H9 (cell line): ENCODE measurements at places on chromosomes 3 and 15.
A peak's percentile ranks its signal among the peaks of the same experiment; 100 is the strongest.

DNA sequence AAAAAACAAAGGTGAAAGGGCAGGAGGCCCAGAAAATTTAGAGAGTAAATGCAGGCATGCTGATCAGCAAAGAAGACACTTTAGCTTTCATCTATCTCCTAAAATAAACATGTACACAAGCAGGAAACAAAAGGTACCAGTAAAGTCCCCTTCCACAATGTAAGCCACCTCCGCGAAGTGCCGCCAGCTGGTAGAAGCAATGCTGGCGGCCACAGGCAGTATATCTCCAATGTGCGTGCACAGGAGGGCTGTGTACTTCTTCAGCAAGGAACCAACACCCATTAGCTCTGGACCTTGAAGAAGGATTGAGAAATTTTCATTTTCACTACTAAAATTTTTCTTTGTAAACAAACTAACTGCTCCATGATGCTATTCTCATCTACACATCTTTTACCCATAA, 75.4 kb downstream of the HERC2 start:
- no peak for DNase-seq

GRCh38 chr3:120203621-120204020, 81.4 kb downstream of the GPR156 start:
- no peak for DNase-seq

- no peak for DNase-seq
Observed at GRCh38 chr3:124094496-124094895, 102.6 kb upstream of the ROPN1 start.

DNA sequence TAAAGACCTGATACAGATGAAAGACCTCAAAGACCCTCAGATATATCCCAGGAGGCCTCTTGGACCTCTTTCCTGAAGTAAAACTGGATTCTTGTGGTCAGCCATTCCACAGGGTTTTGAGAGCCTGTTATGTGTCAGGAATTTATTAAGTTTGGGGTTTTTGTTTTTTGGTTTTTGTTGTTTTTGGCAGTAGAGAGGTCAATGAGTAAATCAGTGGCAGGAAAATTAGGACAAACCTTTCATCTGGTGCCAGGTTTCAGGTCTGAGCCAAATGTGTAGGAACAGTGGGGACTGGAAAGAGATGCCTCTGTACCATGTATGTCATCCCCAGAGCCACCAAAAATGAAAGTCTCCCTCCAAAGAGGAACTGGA, 520.4 kb upstream of the MDFIC2 start:
- DNase-seq: no peak

GRCh38 chr3:149271669-149272068, 50.0 kb upstream of the CP start:
- no peak for DNase-seq

GRCh38 chr15:64246364-64247189, 83.8 kb upstream of the PPIB start:
- DNase-seq: peak; percentile 46

GRCh38 chr15:41861736-41862356, 23.2 kb downstream of the PLA2G4B start:
- DNase-seq: no peak

DNA sequence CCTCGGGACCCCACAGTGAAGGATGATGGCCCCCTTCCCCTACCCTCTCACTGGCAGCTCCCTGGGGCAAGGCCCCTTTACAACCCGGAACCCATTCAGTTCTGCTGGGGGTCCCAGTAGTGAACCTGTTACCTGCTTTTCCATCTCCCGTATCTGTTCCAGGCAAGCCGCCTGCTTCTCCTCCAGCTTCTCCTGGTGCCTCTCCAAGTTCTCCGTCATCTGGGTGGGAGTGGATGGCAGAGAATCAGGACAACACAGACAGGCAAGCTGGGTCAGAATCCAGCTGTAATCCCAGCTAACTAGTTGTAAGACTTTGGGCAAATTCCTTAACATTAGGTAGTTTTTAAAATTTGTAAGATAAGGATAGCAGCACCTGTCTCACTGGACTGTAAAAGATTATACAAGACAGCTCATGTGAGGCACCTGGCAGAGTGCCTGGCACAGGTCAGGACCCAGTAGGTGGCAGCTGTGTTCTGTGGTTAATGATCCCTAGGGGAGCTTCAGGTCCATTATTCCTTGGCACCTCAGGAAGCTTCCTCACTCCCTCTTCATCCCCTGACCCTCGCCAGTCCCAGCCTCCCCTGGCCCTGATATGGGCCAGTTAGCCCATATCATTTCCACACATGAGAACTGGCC, 6.4 kb upstream of the ANKRD63 start:
- DNase-seq: no peak

DNA sequence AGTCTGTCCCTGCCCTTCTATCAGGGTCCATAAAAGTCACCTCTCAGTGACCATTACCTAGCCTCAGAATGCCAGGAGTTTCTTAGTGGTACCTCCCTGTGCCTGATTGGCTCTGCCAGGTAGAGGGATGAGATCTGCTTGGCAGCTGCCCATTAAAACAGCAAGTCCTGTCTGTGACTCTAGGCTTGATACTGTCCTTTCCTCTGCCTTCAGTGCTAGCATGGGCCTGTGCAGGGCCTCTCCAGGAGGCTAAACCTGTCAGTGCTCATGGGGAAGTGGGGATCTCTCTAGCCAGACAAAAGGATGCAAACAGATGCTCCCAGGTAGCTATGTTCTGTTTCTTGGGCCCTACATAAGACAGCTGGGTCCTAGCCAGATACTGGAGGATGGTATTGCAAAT, 10.0 kb upstream of the MANF start:
- no peak for DNase-seq

DNA sequence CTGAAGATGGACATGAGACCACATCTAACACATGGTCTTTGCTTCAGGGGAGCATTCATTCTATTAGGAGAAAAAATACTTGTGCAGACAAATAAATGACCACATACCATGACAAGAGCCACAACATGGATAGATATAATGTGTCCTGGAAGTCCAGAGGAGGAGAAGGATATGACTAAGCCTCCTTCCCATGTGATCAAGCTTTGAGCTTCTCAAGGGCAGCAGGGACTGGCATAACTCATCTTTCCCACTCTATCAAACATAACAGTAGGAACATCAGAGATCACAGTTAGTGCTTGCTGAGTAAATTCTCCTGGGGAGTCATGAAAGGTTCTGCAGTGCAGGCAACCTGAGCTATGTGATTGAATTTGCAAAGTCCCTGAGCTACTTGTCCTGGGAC, 86.0 kb upstream of the LPP start:
- no peak for DNase-seq

- DNase-seq: no peak
Observed at GRCh38 chr3:9213019-9213634, 36.3 kb downstream of the SRGAP3 start.

DNA sequence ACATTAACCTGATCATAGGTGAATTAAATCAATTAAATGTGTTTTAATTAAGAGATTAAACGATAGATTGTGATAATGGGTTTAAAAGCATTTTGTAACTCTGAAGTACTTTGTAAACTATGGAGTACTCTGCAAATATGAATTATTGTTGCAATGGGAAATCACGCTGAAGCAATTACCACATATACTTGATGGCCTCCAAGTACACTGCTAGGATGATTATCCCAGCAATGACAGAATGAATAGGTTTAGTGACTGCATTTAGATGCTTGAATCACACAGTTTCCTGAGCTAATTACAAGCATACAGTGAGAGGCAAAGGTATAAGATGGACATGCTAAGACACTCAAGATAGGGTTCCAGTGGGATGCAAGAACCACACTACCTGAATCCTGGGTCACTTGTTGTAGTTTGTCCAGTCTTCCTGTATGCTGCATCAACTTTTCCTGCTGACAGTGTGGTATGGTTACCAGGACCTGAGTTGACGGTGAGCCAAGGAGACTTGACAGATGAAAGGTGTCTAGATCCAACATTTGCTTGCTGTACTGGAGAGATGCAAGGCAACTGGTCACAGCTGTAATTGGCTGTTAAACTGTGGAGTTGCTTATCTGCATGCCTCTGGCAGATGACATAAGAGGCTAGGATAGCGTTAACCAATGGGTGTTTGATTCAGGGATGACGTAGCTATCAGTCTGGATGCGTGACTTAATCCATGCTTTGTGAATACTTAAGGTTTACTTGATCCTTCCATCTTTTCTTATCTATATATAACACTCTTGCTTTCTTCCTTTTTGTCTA, 38.0 kb downstream of the RNF13 start:
- no peak for DNase-seq

- no peak for DNase-seq
Observed at GRCh38 chr3:37968813-37969595, 21.6 kb upstream of the VILL start.

- no peak for DNase-seq
Observed at GRCh38 chr3:50737906-50738598, 63.3 kb downstream of the DOCK3 start.

GRCh38 chr15:21262851-21263425, 177.4 kb downstream of the POTEB3 start:
- no peak for DNase-seq
